WERI-Rb-1 (cell line): ENCODE measurements at places on chromosomes 4 and X.

GRCh38 chrX:149433051-149433450 lies 72.1 kb downstream of the IDS start:
- DNase-seq, result no peak

DNA sequence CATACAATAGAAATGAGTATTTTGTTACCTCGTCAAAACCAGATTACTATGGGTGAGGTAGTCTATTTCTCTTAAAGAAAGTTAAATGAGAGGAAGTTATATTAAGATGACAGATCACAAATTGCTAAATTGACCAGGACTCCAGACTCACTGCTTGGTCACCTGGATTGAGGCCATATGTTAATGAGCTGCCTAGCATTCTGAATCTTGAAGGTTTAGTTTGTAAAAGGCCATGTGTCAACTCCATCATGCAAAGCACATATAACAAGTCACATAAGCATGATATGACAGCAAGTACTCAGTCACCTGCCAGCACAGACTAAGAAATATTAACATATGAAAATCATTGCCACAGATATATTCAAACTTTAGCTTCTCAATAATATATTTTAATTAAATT lies 72.6 kb downstream of the EPHA5 start:
- no peak for DNase-seq

DNA sequence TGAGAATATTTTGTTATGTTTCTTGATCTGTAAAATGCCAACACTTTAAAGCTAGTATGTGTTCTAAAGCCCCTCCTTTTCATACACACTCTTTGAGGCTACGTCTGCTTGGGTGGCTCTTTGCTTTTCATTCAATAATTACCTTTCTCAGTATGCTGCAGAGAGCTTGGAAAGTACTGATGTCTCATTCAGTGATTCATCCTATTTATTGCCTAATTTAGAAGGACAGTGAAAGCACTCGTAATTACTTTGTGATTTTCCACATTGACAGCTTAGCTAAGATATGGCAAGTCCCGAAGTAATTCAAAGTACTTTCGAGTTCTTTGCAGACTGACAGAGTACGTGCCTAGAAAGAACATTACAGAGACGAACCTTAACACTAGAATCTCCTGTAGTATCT lies 57.2 kb downstream of the BMP15 start:
- no peak for DNase-seq

DNA sequence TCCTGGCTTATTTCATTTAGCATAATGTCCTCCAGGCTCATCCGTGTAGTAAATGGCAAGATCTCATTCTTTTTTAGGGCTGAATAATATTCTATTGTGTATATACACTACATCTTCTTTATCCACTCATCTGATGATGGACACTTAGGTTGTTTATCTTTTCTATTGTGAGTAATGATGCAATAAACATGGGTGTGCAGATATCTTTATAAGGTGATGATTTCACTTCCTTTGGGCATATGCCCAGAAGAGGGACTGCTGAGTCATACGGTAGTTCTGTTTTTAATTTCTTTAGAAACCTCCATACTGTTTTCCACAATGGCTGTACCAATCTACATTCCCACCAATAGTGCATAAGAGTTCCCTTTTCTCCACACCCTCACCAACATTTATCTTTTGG lies 317.6 kb upstream of the CNKSR2 start:
- DNase-seq, result no peak

DNA sequence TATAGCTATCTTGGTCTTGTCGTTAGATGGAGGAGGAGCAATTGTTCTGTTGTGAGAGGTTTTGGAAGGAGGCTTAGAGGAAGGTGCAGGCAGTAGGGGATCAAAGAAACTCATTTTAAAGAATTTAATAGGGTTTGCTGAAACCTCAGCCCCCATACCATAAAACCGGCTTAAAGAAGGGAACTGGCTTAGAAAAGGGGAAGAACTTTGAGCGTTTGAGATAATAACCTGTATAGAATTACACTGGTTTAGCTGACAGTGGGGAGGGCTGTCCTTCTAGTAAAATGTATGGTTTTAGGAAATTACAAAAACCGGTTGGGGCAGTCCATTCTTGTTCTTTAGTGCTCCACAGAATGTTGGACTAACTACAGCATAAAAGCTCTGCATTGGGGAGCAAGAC lies 128.1 kb downstream of the KDM6A start:
- no peak for DNase-seq

DNA sequence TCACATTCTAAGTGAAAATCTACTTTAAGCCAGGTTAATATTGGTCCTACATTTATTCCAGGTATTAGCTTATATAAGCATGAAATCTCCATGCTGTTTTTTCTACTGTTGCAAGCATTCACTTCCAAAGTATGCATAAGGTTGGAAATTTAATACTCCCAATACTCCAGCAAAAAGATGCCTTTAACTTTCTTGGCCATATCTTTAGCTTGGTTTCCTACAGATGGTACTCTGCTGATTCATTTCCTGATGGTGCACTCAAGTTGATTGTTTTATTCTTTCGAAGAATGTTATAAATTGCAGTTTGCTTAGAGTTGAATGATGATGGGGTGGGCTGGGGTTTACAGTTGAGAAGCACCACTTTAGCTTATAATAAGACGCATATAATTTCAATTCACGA lies 330.2 kb downstream of the PTTG2 start:
- DNase-seq, result no peak

DNA sequence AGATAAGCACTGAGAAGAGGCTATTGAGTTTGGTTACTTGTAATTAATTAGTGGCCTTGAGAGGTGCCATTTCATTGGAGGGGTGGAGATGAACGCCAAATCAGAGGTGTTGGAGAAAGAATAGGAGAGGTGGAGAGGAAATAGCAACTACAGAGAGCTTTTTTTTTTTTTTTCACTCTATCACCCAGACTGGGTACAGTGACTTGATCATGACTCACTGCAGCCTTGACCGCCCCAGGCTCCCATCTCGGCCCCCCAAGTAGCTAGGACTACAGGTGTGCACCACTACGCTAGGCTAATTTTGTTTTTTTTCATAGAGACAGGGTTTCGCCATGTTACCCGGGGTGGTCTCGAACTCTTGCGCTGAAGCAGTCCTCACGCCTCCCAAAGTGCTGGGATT lies 5.2 kb downstream of the NHS start:
- no peak for DNase-seq

DNA sequence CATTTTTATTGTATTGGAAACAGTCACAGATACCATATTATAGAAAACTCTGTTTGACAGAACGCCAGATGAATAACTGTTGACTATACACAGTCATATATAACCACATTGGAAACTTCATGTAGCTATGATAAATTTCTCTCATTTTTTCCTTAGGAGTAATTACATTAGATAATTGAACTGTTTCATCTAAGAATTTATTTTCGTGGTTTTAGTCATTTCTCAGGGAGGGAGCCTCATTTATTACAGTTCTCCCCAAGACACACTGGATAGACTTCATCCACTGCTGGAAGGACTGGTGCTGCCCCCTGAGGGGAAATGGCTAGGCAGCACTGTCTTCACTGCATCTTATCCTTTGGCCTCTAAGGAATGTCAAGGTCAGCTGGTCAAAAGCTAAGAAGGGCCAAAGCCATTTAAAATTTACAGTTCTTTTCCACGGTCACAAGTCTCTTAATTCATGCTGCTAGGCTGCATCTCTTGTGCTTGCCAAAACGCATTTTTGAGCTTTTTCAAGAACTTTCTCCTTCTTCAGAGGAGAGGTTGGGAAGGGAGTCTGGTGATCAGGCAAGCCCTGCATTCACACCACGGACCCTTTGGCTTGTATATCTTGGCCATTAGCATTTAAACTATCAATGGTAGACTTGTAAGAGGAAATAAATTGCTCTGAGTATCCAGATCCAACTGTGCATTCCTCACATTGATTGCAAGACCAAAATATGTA lies 145.1 kb downstream of the CBR4 start:
- no peak for DNase-seq

DNA sequence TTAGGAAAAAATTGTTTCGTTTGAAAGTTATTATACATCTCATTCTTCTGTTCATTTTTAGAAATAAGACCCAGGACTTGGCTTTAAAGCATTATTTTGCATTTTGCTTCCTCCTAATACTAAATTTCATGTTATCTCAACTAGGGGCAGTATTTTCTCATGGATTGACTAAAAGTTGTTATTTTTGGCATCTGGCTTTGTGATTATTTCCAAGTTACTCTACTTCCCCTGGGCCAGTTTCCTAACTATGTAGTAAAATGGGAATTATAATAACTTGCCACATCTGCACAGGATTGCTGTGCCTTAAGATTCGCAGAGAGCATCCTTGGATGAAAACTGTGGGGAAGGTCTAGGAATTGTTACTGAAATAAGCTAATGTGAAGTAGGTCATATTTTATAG lies 3.0 kb downstream of the RBPJ start:
- no peak for DNase-seq

DNA sequence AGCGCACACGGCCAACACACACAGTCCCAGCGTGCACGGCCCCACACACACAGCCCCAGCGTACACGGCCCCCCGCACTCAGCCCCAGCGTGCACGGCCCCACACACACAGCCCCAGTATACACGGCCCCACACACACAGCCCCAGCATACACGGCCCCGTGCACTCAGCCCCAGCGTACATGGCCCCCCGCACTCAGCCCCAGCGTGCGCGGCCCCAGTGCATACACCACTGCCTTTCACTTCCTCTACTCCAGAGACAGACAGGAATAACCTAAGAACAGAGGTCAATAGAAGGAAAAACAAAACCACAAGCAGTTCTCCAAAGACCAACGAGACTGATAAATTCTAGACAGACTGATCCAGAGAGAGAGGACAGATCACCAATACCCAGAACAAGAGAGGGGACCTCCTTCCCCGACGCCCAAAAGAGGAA lies 17.1 kb downstream of the GAK start:
- DNase-seq, result no peak

DNA sequence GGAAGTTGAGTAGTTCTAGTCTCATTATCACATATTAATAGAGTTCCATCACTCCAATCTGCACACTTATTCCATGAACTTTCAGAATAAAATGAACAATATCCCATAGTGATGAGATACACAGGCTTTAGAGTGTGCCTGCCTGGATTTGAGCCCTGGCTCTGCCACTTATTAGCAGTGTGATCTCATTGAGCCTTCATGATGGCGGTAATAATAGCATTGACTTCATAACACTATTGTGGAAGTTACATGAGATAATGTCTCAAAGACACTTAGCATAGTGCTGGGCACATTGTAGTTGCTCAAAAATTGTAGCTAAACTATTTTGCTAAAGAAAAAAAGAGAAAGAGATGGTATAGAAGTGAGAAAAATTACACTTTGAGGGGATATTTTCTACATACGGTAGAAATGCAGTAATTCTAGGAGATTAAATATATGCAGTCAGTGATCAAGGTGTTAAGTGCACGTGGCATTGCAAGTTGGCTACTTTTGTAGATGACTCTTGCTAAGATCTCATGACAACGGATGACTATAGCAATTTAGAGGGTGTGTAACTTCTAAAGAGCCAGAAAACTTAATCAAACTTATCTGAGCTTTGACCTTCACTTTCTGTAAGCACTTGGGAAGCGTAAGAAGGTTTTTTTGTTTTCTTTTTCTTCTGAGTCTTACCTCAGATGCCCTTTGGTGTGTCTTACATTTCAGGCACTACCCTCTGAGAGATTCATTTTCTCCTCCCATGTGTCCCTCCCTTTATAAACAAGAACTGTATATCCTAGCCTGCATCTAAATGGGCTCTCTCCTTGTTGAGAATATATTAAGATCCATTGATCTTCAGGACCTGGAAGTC lies 380.6 kb upstream of the NR3C2 start:
- no peak for DNase-seq

DNA sequence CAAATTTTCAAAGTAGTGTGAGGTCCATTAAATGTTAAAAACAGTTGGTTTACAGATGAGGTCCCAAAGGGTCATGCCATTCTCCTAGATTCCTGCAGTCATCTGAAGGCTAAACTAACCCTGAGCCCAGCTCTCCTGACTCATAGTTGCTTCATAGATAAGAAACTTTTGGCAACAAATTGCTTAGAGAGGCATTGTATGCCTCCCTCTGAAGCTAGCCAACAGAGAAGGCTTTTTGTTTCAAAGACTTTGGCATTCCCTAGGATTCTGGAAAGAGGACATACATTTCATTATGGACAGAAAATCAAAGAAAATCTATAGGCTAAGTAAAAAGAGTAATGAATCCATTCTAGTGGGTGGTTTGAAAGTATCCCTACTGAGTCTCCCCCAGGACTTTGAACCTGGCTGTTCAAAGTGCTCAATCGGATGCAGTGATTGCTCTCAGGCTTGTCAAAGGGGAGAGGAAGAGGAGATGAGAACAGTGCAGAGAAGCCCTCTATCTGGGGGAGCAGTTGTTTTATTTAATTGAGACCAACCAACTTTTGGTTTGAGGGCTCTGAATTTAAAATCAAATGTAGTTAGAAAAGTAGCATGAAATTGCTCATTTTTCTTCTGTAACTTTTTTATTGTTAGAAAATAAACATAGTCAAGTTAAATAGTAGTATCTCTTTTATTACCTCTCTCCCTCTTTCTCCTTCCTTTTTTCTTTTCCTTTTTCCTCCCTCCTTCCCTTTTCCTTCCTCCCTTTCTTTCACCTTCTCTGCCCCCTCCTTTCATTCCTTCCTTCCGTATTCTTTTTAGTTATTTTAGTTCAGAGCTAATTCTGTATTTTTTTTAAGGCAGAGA lies 72.3 kb upstream of the ZNF518B start:
- no peak for DNase-seq

DNA sequence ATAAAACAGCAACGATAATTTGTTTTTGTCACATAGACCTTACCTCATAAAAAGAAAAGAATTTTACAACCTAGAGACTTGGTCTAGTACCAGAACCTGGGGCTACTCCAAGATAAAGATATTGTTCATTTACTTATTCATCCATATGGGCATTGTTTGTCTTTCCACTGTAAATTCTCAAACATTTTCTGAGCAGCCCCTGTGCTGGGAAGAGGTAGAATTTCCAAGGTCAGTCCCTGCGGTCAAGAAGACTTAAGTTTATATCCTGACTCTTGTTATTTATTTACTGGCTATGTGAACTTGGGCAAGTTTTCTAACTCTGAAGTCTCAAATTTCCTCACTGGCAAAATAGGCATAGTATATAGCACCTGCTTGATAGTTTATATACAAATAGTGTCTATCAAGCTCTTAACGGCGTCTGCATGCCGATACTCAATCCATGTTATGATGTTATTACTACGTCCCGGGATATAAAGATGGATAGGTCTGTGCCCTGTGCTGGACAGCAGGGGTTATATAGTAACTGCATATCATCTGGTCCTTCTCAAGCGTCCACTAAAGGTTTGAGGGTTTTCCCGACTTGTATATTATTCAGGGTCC lies 222.1 kb upstream of the TAPT1 start:
- no peak for DNase-seq
